ENCODE measurements at places on chromosomes 5 and 9. TPM values are rescaled to one million over a fixed set of nuclear protein-coding genes. Genes with fewer than 3 reads are reported as not detected.

MAST4 gene
- 5.2 TPM for polyA plus RNA-seq

IFNA13 gene
- polyA plus RNA-seq, result not detected

TSSK1B gene
- polyA plus RNA-seq, result not detected

PRRC1 gene
- 17.5 TPM for polyA plus RNA-seq

DNA sequence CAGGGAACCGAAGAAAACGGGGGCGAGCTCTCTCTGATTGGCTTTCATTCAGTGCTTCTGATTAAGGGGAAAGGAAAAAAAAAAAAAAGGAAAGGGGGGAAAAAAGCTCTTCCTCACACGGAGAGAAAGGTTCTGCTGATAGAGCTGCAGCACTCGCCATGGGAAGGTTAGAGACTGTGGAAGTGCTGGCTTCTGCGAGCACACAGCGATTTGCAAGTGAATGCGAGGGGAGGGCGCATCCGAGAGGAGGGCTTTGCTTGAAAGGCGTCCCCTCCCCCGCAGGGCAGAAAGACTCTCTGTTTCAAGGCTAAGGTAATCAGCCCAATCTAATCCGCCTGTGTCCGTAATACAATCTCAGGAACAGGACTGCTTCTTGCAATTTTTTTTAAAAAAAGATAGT lies at the start of gene CDH10:
Gene CDH10 (minus strand): TSS at position 218 of the 400 bp plus-strand sequence. CDS start 51,488 bp downstream, outside the sequence.
- no peak for DNase-seq

DNA sequence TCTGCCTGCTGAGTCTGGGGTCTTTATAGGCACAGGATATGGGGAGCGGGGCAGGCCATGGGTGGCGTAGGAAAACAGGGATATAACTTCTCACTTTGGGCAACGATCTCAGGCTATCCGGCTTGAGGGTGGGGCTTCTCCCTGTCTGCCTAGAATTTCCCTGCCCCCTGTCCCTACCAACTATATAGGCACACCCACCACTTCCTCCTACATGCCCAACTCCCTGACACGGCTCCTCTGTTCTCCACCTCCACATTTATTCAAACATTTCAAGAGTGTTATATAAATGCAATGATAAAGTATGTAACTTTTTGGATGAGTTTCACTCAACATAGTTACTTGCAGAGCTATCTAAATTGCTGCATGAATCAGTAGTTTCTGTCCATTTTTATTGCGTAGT lies 363.2 kb upstream of the RORB start:
- DNase-seq, result no peak

DNA sequence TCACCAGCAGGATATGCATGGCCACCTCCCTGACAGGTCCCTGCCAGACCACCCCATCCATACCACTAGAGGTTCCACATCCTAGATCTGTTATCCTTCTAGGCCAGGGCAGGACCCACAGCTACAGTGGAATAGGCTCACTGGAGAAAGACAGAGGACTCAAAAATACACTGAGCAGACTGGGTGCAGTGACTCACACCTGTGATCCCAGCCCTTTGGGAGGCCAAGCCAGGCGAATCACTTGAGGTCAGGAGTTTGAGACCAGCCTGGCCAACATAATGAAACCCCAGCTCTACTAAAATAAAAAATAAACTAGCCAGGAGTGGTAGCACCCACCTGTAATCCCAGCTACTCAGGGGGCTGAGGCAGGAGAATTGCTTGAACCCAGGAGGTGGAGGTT lies 56.5 kb upstream of the TESK1 start:
- DNase-seq, result no peak

- no peak for DNase-seq
These were observed 50.0 kb upstream of the ORM1 start for GRCh38 chr9:114272739-114273431.

DNA sequence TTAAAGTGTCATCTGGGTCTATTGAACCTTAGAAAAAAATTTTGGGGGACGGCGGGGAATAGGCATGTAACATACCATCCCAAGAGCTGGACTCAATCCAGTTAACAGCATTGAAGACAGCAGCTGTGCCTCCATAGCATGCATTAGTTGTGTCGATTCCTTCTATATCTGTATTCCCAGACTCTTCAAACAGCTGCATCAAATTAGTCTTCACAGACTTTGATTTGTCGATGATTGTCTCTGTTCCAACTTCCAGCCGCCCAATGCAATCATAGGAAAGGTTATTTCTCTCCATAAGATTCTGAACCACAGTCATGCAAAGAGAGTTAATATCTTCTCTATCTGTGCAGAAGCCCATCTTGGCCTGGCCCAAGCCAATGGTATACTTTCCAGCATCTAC lies 14.8 kb downstream of the HMGCS1 start:
- DNase-seq, result no peak

- DNase-seq, result no peak
These were observed 12.2 kb upstream of the ZNF367 start for GRCh38 chr9:96430377-96430776.
